ENCODE measurements at places on chromosomes 2 and 18.
A peak's percentile ranks its signal among the peaks of the same experiment; 100 is the strongest.

- no peak for DNase-seq
Measured at GRCh38 chr18:77123320-77124231, 9.0 kb downstream of the MBP start.

- DNase-seq, result peak; percentile 35
Measured at GRCh38 chr2:206083602-206084438, 2.2 kb downstream of the INO80D start.

DNA sequence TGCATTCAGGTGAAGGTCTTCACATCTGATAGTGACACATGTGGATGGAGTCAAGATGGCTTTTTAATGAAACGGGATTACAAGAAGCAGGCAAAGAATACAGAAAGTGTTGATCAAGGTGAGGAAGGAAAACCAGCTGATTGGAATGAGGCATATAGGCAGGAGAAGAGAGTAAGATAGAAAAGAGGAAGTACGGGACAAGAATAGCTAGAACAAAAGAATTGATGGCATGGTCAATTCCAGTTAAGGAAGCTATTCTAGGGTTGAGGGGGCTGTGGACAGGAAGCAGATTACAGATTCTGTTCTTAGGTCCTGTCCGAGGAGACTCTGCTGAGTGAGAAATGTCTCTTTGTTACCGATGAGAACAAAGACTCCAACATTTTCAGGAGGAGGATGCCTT lies 13.2 kb upstream of the NCK2 start:
- no peak for DNase-seq

DNA sequence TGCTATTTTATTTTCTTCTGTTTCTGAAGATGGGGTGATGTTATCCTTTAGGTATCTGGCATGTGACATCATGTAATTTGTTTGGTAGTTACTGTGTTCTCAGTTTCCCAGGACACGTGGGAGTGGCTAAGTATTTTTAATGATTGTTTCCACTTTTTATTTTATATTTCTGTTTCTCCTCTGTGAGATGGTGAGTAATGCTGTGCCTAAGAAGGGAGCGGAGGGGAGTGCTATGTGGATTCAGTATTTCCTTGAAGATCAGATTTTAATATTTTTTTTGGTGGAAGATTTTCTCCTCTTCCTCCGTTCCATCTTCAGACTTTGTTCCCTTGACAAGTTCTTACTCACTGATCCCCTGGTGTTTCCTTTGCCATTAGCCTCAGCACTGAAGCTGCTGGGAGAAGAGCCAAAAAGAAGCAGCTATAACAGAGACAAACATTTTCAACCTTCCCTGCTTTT lies 180.0 kb upstream of the MMADHC start:
- no peak for DNase-seq

- no peak for DNase-seq
Measured at GRCh38 chr18:23528580-23529472, 25.5 kb downstream of the RMC1 start.

- no peak for DNase-seq
Measured at GRCh38 chr2:158921599-158922408, 46.6 kb upstream of the TANC1 start.

- DNase-seq, result no peak
Measured at GRCh38 chr2:218020281-218020680, 17.5 kb upstream of the TNS1 start.

DNA sequence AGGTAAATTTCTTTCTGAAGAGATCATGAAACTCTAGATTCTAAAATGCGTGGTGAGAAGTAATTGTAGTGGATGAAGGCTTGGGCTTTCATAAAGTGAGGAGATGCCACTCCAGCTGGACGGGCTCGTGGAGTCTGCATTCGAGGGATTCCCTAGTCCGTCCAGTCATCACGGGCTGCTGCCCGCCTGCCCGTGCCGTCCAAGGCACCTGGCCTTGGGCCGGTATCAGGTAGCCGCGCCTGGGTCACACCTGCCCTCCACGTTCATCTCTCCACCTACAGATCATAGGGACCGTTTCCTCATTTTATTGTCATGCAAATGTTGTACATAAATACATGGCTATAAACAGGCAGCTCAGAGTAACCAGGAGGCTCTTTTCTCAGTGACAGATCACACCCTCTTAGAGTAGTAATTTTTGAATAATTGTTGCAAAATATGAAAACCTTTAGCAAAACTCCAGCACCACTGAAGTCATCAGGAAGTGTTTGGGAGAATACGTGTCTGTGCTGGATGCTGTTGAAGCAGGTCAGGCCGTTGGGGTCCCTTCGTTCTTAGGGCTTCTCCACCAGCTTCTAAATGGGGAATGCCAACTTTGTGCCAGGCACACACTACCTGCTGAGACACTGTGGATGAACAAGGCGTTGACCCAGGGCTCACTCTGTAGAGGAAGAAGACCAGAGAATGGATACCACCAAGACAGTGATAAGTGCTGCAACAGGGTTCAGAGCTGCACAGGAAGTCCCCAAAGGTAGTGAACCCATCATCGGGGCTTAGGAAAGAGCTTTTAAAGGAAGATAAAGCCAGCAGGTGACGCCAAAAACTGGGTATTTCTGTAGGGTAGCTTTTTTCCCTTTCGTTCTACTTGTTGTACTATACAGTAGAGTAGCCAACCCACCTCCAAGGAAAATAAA lies 112.5 kb downstream of the FAM210A start:
- DNase-seq, result peak; percentile 23

GRCh38 chr2:79906139-79906890 lies 393.5 kb downstream of the CTNNA2 start:
- no peak for DNase-seq

DNA sequence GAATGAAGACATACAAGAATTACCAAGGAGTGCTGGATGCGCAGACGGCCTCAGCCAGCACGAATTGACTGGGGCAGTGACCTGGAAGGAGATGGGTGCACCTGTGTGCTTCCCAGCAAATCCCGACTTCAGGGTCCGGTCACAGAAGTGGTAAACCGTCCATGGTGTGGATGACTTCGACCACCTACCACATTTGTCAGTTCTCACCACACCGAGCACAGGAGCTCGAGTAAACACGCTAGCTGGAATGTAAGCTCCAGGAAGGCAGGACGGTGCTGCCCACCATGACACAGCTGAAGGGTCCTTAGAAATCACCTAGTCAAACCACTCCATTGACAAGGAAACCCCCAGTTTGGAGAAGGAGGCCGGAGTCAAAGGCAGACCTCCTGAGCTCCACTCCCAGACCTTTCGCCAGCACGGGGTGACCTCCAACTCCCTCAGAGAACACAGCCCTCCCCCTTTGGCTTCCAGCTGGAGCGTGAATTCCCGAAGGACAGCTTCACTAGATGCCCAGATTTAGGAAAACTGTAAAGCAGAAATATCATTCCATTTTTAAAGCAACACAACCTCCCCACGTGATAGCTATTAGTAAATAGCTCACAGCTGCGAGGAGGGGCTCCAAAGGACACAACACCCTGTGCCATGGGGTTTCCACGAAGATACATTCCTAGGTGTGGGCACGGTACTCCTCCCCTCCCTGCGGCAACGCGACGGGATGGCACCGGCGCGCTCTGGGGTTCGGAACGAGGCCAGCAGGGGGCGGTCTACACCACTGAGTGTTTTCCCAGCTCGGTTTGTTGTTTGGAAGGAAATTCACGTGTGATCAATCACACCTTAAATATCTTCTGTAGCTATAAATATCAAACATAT lies 34.1 kb upstream of the GNAL start:
- peak; percentile 10 for DNase-seq

DNA sequence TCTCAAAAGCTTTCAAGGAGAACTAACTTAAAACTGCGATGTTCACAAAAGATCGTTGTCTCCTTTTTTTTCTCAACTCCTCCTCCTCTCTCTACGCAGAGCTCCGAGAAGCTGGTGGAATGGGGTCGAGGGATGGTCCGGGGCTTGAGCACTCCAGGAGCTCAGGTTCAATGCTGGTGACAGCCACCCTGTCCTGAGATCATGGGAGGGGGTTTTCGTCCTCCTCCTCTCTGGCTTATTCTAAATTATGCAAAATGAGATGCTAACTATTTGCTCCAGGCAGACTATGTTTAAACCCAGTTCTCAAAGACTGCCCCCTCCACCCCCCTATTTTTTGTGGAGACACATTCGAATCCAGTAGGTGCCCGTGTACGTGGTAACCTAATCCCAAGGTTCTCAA lies 11.8 kb downstream of the TSHZ1 start:
- DNase-seq, result no peak

DNA sequence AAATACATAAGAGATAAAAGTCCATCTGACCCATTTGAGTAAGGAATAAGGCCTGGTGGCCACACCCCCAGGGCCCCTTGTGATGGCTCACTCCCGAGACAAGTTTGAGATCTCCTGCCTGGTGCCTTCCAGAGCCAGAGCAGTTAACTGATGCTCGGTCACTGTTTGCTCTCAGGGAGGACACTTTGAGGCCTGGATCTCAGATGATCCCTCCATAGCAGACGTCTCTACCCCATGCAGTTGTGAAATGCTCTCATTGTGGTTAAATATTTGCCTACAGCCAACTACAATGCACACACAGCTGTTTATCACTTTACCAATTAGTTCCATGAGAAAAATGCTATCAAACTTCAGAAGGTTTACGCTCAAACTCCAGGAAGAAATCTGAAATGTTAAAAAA lies 12.3 kb downstream of the GYPC start:
- DNase-seq, result no peak

GRCh38 chr2:146666340-146666739 lies 1178.5 kb upstream of the ACVR2A start:
- DNase-seq, result no peak

GRCh38 chr18:12281861-12282260 lies 26.2 kb upstream of the TUBB6 start:
- no peak for DNase-seq

DNA sequence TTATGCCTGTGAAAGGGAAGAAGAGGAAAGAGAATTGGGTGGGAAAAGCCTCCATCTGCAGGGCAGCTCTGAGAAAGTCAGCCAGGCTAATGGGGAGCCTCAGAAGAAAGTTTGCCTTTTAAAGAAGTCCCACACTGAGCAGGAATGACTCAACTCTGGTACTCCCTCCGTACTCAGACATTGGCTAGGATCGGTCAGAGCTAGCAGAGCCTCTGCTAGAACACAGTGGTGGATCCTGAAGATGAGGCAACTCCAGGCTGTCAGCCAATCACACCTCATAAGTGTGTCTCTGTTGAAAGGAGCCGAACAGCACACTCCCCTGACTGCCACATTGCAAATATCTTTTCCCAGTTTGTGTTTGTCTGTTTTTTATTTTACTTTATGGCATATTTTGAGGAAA lies 96.9 kb downstream of the HNRNPLL start:
- DNase-seq, result no peak

DNA sequence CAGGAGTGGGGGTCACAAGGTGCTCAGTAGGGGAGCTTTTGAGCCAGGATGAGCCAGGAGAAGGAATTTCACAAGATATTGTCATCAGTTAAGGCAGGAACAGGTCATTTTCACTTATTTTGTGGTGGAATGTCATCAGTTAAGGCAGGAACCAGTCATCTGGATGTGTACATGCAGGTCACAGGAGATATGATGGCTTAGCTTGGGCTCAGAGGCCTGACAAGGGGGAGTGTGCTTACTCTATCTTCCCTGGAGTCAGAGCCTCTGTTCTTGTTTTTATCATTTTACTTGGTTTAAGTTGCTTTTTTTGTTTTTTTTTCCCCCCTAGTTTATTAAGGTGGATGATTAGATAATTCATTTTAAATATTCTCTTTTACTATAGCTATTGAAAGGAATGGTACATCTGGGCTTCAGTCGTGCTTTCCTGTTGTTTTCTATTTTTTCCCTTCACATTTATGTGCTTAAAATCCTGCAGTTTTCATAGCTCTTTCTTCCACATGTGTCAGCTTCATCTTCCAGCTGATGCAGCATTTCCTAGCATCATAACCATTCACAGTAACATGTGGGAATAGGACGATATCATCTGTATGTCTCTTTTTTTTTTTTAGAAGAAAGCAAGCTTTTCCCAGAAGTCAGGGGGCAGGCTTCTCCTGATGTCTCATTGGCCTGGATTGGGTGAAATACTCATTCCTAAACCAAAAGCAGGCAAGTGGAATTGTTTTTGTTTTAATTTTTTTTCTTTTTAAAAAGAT lies 15.4 kb downstream of the ZNF396 start:
- no peak for DNase-seq

DNA sequence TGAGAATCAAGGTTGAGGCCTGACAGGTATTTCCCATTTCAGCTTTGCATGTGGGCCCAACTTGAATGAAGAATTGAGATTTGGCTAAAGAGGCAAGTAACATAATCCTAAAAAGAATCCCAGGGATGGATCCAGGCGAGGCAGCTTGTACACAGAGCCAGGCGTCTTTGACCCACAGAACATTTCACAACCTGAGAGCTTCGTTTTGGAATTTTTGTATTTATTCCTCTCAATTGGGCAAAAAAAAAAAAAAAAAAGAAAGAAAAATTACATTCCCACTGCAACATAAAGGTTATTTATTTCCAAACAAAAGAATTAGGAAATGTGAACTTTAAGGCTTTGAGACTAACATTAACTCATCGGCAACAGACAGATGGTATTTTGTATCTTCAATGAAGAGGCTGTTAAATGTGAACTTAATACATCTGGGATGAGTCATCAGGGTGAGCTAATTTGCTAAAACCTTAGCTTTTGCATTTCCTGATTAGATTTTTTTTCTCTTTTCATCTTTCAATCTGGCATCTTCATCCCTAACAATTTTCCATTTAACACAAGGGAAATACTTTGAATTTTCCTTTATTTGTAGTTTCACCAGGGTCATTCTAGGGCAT lies 478.5 kb upstream of the TNP1 start:
- DNase-seq, result no peak

DNA sequence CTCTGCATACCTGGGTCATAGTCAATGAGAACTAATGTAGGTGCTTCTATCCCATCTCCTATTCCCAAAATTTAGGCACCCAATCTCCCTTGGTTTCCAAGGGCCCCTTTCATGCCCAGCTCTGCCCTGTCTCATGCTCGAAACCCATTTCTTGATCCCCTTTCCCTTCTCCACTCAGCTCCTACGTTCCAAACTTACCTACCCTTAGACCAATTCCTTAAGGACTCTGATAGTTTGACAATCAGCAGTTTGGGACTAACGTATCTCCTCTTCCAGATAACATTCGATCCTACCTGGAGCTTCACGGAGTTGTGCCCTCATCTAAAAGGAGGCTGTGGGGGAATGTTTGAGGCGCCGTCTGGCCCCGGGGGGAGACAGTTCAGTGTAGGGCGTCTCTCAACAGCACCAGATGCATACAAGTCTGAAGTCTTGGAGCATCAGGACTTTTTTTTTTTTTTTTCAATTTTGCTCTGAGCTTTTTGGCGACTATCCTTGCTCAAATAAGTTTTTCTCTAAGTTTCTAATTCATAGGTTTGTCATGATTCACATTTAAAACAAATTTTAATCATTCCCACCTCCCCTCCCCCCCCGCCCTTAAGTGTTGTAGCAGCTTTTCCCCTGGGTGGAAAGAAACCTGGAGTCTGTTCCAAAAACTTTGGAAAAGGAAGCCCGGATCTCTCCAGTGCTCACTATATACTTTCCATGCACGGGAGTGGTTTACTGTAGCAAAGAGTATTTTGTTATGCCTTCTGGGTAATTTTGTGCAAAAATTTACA lies 141.2 kb upstream of the LGALSL start:
- DNase-seq, result no peak

- no peak for DNase-seq
Measured at GRCh38 chr2:134119117-134119712, 134.7 kb upstream of the MGAT5 start.

GRCh38 chr2:74862020-74862964 lies 28.4 kb downstream of the HK2 start:
- no peak for DNase-seq

- DNase-seq, result no peak
Measured at GRCh38 chr2:82089518-82089917, 1785.0 kb upstream of the LRRTM1 start.

GRCh38 chr18:57131101-57131500 lies 15.8 kb upstream of the BOD1L2 start:
- no peak for DNase-seq
